ENCODE measurements at places on chromosomes 4 and X.

GRCh38 chrX:83419030-83419792 is 88.9 kb upstream of the POU3F4 start:
- no peak for DNase-seq

GRCh38 chrX:107731831-107732502 is 43.6 kb downstream of the TSC22D3 start:
- no peak for DNase-seq

DNA sequence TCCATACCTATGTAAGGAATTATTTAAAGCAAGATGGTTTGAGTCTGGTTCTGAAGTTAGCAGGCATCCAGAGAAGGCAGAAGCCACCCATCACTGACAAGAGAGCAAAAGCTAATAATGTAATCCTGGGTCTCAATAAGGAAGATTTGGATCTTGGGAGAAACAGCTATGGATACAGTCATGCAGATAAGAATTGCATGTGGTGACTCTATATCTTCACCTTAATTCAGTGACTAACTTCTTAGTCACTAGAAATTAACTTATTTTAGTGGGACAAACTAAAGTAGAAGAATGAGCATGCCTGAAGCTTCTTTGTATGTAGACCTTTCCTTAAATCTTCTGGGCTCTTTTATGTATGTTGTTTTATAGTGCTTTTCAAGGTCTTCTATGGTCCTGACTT is 66.6 kb downstream of the ATP10D start:
- DNase-seq = no peak

DNA sequence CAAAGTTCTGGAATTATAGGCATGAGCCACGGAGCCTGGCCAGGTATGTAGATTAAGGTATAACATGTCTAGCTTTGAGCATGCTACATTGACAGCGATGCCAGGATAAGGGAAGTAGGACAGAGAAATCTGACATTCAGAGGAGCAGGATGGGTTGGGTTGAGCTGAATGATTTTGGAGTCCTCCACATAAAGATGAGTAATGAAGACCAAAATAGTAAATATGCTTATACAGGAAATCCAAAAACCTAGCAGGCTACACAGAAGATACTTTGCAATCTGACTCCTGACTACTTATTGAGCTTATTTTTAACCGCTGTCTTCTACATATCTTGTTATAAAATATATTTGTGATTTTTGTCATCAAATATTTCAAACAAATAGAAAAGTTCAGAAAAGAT is 69.7 kb downstream of the PDGFC start:
- no peak for DNase-seq

DNA sequence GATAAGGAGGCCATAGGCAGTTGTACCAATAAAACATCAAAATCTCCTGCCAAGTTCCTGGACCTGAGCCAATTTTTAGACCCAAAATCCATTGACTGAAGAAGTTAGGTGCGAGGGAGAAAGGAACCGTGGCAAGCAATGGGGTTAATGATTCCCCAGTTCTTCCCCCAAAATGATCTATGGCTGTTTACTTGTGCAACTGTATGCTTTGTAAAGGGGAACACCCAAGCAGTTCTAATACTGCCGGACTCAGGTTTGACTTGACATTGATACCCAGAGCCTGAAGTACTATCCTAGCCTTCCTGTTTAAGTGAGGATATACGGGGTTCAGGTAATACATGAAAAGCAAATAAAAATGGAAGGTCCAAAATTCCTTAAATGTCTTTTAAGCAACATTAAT is 6.7 kb upstream of the EIF4E start:
- DNase-seq = no peak

GRCh38 chr4:89270792-89271191 is 36.8 kb downstream of the GPRIN3 start:
- DNase-seq = no peak

DNA sequence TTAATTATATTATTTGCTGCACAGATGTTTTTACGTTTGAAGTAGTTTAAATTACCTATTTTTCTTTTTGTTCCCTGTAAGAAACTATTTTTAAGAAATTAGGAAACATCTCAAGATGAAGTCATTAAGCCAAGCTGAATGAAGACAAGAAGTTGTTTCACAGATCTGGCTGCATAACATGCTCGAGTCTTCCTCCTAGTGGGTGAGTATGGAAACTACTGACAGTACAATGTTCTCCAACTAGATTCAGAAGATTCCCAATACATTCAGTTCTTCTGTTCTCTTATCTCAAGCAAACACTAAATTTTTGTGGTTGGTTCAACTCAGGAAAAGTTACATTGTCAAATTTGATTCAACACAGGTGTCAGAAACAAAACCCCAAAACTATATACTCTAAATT is 256.8 kb upstream of the VCX start:
- DNase-seq = no peak

DNA sequence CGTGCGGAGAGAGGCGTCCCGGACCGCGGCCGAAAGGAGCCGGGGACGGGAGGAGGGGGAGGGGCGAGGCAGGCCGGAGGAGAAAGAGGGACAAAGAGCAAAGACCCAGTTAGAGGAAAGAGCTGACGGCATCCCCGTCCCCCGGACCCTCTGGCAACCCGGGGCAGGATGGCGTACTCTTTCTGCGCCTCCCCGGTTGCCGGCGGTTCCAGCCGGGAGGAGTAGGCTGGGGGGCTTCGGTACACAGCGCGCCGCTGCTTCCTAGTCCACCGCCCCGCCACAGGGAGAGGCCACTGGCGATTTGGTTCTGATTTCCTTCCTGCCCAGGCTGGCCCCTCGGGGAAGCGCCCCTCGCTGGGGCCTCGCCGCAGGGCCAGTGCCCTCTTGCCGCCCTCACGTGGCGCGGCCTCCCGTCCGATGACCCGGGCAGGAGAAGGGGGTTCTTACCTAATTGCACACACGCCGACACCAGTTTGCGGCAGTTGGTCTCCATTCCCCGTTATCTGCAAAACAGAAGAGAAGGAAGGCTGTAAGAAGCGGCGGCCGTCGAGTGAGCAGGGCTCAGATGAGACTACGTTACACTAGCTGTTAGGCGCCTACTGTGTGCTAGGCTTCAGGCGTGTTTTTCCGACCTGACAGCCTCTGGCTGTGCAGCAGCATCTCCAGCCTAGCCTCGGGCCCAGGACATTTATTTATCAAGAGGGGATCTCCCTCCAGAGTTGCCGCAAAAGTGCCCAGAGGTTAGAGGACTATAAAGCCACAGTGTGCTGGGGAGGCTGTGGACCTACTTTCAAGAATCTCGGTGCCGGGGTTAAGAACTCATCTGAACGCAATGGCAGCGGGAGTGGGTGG is 9.9 kb upstream of the PITX2 start:
- no peak for DNase-seq

GRCh38 chrX:123830309-123830708 is 29.5 kb upstream of the XIAP start:
- no peak for DNase-seq

GRCh38 chr4:39994406-39994805 is 16.7 kb upstream of the PDS5A start:
- no peak for DNase-seq

DNA sequence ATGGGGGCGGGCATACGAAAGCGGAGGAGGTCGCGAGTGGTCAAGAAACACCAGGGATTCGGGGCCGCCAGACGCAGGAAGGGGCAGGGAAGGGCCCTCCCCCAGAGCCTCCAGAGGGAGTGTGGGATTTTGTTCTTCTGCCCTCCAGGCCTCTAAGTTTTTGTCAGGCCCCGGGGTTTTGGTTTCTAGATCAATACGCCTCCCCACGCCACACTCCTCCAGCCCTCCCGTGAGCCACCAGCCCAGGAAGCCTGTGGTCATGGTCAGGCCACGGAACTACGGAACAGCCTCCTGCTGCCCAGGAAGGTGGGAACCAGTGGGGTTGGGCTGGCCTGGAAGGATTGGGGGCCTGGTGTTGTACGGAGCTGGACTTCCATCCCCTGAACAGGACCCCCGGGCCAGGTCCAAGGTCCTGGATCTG is 38.4 kb downstream of the CPLX1 start:
- DNase-seq = no peak
